ENCODE measurements at places on chromosomes 7 and 10.

DNA sequence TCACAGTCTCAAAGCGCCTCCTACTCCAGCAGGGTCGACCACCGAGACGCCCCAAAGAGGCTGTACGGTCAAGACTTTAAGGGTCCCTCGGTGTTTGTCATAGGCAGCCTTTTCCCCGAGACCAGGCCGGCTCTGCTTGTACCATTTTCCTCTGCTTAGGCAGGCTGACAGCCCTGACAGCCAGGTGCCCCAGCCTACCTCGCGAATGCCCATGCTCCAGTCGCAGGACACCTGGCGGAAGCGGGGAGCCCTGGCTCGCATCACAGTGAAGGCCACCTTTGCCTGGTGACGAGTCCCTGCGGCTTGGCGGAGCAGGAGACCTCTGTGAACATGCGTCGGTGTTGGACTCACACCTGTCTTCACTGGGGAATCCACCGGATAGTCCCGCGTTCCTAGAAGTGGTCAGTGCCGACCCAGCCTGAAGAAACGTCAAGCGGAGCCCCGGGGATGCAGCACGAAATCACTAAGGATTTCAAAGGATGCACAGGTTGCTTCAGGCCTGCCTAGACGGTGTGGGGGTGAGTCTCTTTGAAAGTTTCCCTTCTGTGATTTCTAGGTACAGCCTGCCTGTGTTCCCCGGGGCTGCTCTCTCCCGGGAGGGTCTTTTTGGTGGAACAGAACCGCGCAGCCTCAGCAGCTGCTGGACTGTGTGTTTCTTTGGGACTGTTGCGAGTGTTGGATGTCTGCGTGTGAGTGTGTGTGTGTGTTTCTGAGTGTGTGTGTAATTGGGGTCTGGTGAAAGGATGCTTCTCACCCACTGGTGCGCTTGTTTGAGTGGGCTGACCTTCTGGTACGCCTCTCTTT lies 30.5 kb upstream of the ZNF273 start:
- no peak for DNase-seq

GRCh38 chr7:134669845-134670373 lies 23.3 kb downstream of the BPGM start:
- DNase-seq: no peak

DNA sequence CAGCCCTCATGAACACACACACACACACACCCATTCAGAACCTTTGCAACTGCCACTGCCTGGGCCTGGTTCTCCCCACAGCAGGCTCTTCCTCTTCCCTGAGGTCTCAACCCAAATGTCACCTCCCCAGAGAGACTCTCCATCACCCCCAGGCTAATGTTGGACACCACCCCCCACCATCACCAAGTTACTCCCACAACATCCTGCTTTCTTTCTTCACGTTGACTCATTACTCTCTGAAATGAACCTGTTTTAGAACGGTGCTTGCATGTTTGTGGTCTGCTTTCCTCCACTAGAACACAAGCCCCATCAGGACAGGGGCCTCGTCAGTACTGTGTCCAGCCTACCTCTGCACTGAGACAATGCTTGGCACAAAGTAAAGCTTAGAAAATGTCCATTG lies 16.0 kb downstream of the AFAP1L2 start:
- no peak for DNase-seq

GRCh38 chr10:71395621-71396020 lies 1.1 kb upstream of the CDH23 start:
- DNase-seq: no peak

- DNase-seq: no peak
Measured at GRCh38 chr7:106345421-106346166, 60.8 kb upstream of the NAMPT start.
